Brain pericyte (primary cell): ENCODE measurements at places on chromosomes 6 and 20.

- DNase-seq: no peak
Observed at GRCh38 chr6:150930841-150931240, 65.3 kb downstream of the MTHFD1L start.

DNA sequence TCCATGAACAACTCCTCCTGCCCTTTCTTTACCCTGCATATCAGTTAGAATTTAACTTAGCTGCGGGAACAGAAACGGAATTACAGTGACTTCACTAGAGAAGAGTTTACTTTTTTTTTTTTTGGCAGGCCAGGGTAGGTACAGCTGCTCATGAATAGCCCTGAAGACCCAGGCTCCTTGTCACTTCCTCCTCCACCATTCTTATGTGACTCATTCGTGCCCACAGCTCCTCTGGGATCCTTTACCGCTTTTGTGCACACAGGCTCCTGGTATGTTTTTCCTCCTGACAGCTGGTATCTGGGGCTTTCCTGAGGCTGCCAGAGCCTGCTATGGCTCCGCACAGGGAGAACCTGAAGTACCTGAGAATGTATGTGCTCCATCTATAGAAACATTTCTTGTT is 3.9 kb upstream of the KCNS1 start:
- no peak for DNase-seq

DNA sequence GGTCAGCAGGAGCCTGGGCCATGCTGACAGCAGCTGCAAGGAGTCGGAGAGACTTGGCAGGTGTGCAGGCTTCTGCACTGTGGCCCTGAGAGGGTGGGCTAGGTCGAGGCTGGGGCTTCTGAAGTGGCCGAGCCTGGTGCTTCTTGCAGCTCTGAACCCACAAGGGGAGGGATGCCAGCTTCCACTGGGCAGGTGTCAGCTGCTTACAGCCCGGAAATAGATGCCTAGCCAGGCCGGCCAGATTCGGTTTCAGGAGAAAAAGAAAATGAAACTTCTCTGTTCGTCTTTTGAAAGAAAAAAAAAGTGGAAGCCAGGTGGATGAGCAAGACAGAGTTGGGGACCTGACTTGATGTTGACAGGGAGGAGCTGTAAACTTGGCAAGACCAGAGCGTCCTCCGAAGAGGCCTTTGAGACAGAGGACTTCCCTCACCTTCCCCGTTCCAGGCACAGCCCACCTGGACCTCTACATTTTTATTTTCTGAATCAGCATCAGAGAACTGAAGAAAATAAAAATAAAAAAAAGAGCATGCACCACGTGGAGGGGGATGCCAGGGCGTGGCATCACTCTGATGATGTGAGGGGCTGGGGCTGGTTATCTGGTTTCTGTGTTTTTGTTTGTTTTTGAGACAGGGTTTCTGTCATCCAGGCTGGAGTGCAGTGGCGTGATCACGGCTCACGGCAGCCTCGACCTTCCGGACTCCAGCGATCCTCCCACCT is at the start of gene ZBP1:
Gene ZBP1 (minus strand): TSS at position 153 of the 717 bp plus-strand sequence. CDS start 131 bp downstream, at position 22.
- no peak for DNase-seq

- DNase-seq: no peak
Observed at GRCh38 chr6:33088931-33089620, 13.3 kb downstream of the HLA-DPB1 start.

DNA sequence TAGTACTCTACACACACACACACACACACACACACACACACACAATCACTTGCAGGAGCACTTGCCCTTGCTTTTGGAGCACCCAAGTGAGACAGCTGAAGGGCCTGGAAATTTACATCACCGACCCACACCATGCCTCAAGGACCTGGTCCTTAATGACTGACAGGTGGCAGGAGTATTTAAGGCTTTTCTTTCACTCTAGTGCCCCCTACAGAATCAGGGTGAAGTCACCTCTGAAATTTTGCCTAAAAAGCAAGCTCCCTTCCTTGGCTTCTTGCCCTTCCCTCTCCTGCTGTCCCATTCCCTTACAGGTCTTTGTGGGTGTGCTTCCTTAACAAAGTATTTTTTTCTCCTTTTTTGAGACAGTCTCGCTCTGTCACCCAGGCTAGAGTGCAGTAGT is 353.5 kb upstream of the IRAK1BP1 start:
- no peak for DNase-seq

GRCh38 chr6:4055420-4056041 is 23.4 kb downstream of the FAM217A start:
- peak; percentile 55 for DNase-seq

- DNase-seq: no peak
Observed at GRCh38 chr6:48199499-48199898, 88.5 kb upstream of the PTCHD4 start.
